ENCODE measurements at places on chromosomes 5 and 9.

- DNase-seq, result no peak
These were observed 277.6 kb upstream of the TNC start for GRCh38 chr9:115395511-115396021.

DNA sequence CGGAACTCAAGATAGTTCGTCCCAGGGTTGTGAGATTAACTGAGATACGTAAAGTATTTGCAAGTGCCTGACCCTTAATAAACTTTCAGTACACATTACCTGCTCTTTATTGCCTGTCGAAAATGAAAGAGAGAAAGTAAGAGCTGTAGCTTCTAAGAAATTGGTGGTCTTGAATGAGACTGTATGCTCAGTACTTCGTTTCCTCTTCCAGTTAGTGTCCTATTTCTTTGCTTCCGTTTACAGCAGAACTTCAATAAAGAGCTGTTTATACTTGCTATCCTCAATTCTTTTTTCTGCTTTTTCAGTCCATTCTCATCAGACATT is 534 bp downstream of the SRFBP1 start:
- no peak for DNase-seq

DNA sequence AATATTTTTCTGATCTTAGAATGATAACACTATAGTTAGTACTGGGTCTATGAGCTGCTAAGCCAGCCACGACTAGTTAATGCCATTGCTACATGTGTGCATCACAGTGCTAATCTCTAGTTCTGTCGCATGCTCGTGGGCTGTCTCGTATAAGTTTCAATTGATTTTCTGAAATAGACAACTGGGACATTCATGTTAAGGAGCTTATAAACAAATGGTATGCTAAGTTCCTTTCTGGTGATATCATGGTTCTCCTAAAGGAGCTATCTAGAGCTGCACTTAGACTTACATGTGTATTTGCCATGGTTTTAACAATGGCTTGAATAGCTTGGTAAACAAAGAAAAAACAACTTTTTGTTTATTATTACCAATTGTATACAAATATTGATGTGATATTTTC is 46.2 kb downstream of the F2RL2 start:
- DNase-seq, result no peak

DNA sequence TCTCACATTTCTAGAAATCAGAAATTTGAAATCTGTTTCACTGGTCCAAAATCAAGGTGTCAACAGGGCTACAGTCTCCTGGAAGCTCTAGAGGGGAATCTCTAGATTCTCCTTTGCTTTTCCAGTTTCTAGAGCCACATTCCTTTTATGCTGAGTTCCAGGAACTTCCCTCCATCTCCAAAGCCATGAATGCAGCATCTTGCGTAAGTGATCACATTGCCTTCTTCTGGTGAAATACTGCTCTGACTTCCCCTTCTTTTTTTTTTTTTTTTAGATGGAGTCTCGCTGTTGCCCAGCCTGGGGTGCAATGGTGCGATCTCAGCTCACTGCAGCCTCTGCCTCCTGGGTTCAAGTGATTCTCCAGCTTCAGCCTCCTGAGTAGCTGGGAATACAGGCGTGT is 23.8 kb downstream of the GDA start:
- no peak for DNase-seq

GRCh38 chr5:73027361-73027760 is 71.5 kb downstream of the FCHO2 start:
- DNase-seq, result no peak

DNA sequence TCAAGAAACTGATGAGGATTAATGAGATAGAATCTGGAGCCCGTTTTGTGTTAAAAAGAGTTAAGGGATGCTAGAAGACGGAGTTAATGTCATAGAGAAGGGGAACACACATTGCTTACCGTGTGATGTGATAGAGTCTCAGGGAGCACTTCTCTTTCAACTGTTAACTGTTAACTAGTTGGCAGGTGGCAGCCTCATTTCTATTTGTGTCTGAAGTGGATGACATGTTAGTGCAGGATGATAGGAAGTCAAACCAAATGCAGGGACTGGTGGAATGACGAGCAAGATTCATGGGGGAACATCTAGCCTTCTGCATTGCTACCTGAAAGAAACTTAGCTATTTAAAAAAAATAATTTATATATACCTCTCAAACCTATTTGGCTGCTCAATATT is 222.7 kb downstream of the MAST4 start:
- no peak for DNase-seq

GRCh38 chr5:65475336-65475735 is 6.4 kb downstream of the ADAMTS6 start:
- no peak for DNase-seq

DNA sequence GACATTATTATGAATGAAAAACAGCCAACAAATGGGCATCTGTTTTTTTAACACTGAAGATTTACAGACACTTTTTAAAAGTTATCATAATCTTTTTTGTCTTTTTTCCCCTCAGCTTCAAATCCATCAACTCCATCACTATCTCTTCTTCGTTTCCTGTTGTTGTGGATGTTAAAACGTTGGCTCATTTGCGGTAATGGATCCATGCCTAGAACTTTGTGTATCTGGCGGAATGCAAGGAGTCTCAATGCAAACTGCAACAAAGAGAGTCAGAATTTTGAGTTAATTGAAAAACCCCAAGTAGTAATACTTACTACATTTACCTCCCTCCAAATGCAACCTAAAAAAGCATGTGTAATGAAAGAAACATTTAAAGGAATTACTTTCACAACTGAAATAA is 42.9 kb upstream of the MTMR12 start:
- DNase-seq, result no peak

- DNase-seq, result no peak
These were observed 259.0 kb downstream of the GADD45G start for GRCh38 chr9:89863837-89864236.

- DNase-seq, result no peak
These were observed 4.1 kb downstream of the KIAA0825 start for GRCh38 chr5:94614156-94614805.

DNA sequence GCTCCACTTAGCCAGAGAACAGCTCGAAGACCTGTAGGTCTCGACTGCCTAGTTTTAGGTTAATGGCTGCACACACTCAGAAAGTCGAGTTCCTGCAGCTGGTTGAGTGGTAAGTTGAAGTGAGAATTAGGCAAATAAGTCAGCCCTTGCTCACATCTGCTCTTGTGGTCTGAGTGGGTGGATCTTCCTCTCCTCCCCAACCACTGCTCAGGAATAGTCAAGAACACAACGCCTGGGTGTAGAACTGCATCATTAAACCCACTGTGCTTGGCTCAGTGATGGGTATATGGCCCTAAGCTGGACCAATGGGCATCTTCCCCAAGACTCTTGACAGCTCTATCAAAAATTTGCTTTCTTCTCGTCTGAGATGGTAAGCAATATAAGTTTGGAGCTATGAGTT is 20.9 kb upstream of the ADAM19 start:
- no peak for DNase-seq

- no peak for DNase-seq
These were observed 6.3 kb downstream of the NR4A3 start for GRCh38 chr9:99828054-99828416.

GRCh38 chr9:115170358-115171073 is 52.6 kb upstream of the TNC start:
- no peak for DNase-seq

DNA sequence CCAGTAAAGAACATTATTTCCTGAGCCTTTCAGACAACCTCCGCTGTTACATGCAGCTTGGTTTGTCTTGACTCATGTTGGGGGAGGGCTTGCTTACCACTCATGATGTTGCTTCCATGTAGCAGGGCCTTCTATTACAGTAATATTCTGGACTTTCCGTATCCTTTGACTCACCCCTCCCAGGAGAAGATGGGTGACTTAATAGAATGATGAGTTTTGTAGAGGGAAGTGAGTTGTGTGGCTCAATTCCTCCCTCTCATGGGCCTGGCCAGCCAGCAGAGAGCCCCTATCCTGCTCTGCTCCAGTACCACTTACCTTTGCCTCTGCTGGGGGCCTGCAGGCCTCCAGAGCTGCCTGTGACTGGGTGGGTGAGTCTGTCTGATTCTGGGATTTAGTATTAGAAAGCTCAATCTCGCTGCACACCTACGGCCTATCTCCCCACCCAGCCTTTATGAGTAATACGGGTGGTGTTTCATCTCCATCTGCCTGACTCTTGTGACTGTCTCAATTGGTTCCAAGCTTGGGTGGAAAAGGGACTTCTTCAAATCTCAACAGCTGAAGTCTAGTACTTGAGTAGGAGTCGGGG is 52.6 kb upstream of the KLF9 start:
- peak; percentile 71 for DNase-seq

GRCh38 chr5:1029945-1030625 is 21.5 kb downstream of the NKD2 start:
- no peak for DNase-seq

- no peak for DNase-seq
These were observed 58.3 kb downstream of the GLIS3 start for GRCh38 chr9:4241552-4241951.

DNA sequence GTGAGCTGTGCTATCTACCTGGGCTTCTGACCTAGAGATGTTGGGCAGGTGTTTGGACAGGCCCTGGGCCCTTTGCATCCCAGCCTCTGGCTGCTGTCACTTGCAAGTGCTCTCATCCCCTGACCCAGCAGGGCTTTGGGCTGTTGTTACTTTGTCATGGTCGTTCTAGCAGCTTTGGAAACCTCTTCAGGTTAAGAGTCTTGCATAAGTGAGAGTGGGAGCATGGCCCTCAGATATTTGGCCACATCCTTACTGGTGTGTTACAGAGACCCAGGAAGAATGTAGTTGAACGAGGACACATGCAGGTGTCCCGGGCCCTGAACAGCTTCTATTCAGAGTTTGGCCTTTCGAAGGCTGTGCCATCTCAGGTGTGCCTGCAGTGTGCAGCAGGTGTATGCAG is 4.5 kb downstream of the TENT4A start:
- DNase-seq, result no peak

DNA sequence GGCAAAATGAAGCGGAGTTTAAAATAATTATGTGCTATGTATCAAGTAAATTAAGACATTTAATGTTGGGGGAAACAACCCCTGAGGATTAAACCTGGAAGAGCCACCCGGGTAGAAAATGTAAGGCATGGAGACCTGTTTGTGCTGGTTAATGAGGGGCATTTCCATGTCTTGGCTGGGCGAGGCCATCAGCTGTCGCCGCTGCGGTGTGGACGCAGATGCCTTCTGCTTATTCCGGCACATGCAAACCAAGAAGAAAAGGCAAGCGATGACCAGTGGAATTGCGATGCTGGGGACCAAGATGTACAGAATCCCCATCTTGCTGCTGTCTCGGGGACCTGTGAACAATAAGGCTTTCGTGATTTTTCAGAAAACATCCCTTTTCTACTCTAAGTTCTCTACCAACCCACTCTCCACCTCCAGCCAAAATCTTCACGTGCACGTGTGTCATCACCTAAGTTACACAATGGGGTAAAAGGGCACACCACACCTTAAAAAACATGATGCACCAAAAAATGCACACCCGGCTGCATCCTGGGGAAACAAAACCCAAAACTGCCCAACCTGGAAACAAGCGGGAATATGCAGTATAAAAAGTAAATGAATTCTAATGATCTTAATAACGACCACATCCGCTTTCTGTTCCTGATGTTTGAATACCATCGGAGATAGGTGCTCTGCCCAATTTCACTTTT is 223.5 kb downstream of the ROR2 start:
- no peak for DNase-seq

DNA sequence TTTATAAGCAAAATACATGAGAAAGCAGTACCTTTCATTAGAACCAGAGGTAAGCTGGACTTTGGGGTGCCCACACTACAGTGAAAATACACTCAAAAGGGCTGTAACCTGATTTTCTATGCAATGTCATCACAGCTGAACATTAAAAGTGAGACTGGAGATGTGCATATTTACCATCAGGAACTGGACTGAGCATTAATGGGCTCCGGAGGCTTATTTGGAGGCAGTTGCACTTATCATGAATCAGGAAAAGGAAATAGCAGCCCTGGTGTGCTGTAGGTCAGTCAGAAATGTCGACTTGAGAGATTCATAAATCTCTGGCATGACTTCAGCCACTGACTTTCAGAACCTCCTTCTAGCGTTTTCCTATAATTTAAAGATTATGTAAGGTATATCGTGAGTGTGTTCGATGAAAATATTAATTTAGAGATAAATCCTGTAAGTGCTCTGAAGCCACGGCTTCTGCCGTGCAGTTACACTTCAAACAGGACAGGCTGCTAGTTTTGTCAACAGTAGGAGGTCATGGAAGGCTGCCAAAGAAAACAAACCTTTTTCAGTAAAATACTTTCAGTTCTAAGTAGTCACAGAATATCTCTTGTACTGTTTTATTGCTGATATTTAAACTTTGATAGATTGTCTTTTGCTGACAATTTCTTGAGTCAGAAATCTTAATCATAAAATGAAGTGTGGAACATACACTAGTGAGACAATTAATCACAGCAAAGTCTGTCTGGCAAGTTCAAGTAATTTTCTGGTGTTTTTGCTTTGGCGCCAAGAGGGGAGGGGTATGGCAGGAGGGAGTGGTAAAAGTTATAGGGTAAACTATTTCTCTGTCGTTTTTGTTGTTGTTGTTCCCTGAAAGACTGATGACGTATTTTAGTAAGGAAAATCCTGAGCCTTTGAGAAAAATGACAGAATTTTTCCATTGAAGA is 939.7 kb downstream of the NR2F1-AS1 start:
- DNase-seq, result peak; percentile 58

GRCh38 chr9:134410835-134411217 is 84.6 kb downstream of the RXRA start:
- DNase-seq, result no peak

GRCh38 chr5:95284572-95285408 is at the start of gene MCTP1:
MCTP1 (minus strand) TSS chr5:95285094.
- DNase-seq, result no peak

Data from AG09309 (cell line).